ENCODE measurements at places on chromosomes 3 and 15.
A peak's percentile ranks its signal among the peaks of the same experiment; 100 is the strongest.

DNA sequence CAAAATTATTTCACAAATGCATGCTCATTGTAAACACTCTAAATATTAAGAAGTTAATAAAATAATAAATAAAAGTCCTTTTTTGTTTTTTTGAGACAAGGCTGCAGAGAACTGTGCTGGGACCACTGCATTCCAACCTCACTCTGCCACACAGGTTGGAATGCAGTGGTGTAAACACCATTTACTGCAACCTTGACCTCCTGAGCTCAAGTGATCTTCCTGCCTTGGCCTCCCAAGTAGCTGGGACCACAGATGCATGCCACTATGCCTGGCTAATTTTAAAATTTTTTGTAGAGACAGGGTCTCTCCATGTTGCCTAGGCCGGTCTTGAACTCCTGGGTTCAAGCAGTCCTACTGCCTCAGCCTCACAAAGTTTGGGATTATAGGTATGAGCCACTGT is 578.4 kb downstream of the ZIC1 start:
- no peak for DNase-seq

GRCh38 chr3:128170866-128171516 is 17.7 kb downstream of the EEFSEC start:
- no peak for DNase-seq

- DNase-seq: no peak
Observed at GRCh38 chr15:63196842-63197241, 7.4 kb downstream of the RAB8B start.

DNA sequence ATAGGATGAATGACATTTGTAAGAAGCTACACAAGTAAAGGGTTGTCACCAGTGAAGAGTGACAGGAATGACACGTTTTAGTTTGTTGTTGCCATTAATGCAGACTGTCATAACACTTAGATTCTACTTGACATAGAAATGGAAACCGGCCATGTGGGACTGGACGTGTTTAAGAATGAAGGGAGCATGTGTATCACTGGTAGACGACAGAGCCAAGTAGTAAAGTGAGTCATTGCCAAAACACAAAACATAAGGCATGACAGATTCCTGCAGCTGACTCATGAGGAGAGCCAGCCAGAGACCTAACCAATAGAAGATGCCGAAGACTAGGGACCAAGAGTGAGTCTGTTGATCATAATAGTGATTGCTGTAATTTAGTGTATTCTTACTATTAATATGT is 106.2 kb upstream of the PLAAT1 start:
- DNase-seq: no peak

GRCh38 chr15:55789066-55789660 is 46.2 kb upstream of the PRTG start:
- DNase-seq: peak; percentile 46

- no peak for DNase-seq
Observed at GRCh38 chr15:40992241-40992741, 39.0 kb downstream of the CHAC1 start.

- DNase-seq: no peak
Observed at GRCh38 chr3:140273542-140274195, 338.7 kb downstream of the CLSTN2 start.

GRCh38 chr3:53242642-53243041 is 13.2 kb downstream of the TKT start:
- no peak for DNase-seq

DNA sequence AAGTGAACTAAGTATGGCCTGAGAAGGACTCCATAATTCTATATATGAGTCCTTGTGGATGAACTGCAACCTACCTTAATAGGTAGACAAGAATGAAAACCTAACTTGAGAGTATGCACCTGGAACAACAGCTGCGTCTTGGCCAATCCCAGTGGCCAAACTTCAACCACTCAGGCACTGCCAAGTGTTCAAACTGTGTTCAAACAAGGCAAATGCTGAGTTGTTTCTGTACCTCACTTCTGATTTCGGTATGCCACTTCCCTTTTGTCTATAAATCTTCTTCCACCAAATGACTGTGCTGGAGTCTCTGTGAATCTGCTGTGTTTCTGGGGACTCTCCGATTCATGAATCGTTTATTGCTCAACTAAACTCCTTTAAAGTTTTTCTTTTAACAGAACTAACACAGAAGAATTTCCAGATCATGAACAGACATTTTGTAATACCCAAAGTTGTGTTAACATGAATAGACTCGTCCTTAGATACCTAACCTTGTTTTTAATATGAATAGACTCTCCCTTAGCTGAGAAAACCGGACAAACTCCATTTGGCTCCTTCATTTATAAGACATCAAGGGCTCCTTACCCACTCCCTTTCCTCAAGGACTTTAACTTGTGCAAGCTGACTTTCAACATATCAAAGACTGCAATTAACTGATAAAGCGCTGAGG is 4.1 kb downstream of the ZNF717 start:
- no peak for DNase-seq
